T1000 (cell line): ENCODE measurements at places on chromosomes 5 and 9.

DNA sequence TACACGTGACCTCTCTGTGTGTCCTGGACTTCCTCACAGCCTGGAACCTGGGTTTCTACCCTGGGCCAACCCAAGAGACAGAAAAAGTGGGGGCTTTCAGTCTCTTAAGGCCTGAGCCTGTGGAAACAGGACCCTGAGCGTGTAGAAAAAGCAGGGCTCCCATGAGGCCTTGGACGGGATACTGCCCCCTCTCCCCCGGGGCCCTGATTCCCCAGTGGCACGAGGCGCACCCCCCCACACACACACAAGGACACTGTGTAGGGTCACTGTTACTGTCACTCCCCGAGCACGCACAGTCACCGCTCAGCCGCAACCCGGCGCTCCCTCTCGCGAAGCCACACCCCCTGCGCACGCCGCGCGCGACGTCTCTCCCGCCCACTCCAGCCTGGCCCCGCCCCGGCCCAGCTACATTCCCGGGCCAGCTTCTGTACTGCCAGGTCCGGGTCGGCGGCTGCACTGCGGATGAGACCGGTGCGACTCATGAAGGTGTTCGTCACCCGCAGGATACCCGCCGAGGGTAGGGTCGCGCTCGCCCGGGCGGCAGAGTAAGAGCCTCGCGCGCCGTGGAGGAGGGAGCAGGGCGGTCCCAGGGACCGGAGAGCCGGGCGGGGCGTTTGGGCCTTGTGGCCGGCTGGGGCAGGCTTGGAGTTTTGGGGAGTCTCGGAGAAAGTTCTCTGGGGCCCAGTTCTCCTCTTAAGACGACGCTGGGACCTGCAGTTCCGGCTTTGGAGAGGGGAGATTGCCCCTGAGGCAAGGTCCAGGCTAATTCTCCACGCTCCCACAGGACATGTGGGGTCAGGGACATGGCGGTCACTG, at the start of gene GRHPR:
TSS of gene GRHPR (plus strand) at position 408 of the 816 bp plus-strand sequence. CDS start at position 463, 55 bp downstream.
- peak; percentile 43 for DNase-seq

GRCh38 chr9:36762958-36763357, 190.3 kb downstream of the MELK start:
- DNase-seq: no peak

DNA sequence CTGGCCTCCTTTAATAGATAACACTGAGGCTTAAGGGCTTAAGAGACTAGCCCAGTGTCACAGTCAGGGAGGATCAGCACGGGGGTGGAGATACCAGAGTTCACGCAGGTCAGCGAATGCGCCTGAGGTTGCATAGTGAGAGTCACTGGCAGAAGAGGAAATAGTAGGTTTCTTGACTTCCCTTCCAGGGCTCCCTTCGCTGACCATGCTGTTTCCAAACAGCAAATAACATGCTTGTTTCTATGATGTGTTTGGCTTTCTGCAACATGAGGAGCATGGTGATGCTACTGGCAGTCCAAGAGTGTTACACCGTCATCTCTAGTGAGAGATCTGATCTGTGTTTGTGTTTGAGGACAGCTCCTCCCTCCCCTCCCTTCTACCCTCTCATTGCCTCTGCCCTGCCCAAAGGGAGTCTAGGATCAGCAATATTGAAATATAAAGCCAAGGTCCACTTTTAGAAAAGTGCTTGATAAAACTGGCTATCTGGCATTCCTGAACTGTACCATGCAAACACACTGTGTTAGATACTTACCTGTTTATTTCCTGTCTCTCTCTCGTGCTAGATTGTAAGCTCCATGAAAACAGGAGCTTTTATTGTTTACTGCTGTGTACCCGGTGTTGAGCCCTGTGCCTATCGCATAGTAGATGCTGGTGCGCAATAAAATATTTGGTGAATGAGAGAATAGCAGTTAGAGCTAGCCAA, 12.3 kb downstream of the TLE4 start:
- DNase-seq: no peak

DNA sequence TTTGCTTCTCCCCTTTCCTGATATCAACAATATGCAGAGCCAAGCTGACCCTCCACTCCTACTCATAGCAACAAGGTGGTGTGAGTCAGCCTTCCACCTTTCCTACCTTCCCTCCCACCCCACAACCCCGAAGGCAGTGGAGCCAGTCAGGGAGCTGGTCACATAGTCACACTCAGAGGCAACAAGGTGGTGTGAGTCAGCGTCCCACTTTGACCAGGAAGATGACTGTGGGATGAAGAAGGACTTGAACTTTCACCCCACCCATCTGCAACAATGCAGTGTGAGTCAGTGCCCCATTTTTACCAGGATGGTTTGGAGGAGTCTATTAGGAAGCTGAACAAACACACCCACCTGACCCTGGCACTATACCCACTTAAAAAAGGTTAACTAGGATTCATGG, 30.1 kb upstream of the ZNF782 start:
- DNase-seq: peak; percentile 17

DNA sequence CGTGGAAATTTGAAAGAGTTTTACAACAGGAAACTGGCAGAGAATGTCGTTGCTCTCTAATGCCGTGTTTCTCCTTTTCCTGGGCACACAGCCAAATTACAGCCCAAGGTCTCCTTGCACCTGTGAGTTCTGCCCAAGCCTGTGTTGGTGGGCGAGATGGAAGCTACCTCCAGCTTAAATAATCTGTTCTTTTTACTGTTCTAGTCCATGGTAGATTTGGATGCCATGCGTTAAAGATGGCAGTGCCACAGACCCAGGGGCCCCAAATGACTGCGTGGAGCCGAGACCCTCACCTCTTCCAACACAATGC, 92.6 kb upstream of the IRX4 start:
- no peak for DNase-seq

- no peak for DNase-seq
These were observed 20.5 kb downstream of the SMIM15 start for GRCh38 chr5:61141801-61142200.

- DNase-seq: peak; percentile 12
These were observed 23.2 kb upstream of the LRRC14B start for GRCh38 chr5:167982-168660.

DNA sequence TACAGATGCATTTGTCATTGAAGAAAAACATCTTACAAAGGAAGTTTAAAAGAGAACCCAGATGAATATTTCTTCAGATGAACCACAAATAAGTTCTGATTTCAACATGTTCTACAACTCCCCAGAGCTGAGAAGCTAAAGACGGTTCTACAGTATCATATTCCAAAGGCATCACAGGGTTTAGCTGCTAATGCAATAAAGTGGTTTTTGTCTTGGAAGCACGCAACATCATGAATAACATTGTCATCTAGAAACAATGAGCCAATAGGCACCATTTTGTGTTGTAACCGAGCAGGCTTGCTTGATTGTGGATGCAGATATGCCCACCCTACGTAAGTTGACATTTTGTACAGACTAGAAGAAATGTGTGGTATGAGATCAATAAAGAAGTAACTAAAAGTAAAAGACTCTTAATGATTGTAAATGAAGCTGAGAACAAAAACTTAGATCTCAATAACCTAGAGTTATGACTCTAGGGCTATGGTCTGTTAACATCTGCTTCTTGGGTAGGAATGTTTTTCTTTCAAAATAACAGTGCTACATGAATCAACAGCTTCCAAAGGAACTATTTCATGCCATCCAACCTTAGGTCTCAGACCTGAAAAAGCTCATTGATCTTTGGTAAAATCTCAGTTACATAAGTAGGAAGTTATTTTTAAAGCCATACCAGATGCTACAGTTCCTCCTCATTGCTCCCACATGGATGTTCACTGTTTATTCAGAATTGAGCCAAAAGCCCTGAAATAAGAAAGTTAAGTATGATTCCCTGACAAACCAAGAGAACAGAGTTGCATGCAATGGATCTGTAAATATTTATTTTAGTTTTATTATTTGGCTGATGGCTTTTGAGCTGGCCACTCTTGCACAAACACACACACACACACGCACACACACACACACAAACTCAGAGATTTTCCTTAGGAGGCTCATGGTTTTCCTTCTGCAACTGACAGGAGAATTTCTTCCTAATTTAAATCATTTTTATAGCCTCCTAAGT, 118.7 kb upstream of the SLCO6A1 start:
- DNase-seq: no peak

DNA sequence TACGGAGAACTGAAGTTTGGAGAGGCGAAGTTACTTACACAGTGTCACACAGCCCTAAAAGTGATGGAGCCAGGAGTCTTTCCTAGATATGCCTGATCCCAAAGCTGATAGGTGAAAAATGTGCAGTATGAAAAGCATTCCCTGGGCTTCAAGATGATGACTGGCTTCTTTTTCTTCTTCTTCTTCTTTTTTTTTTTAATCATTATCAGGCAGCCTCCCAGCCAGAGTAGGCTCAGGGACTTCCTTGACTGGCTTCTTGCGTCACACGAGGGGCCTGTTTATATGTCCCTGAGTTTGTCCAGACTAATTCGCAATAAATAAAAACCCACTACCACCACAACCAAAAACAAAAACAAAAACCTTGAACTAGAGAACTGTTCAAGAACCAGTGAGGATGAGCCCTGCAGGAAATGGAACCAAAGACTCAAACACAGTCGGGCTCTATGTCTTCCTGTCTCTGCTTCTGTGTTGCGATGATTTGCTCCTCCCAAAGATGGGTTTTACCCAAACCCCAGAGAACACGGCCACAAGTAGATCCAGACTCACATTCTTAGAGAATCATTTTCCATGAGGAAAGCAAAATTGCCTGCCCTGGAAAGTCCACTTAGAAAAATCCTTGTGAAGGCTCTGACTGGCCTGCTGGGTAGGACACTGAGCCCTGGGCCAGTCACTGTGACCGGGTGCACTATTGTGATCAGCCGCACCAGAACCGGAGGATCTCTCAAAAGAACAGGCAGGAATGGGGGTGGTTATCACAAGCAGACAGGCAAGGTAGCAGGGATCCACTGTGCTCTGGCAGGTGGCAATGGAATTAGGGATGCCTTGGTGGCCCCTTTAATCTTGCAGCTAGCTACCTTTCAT, 38.0 kb upstream of the ADAM19 start:
- no peak for DNase-seq

- peak; percentile 23 for DNase-seq
These were observed 182.4 kb downstream of the CCDC171 start for GRCh38 chr9:15735083-15735857.

DNA sequence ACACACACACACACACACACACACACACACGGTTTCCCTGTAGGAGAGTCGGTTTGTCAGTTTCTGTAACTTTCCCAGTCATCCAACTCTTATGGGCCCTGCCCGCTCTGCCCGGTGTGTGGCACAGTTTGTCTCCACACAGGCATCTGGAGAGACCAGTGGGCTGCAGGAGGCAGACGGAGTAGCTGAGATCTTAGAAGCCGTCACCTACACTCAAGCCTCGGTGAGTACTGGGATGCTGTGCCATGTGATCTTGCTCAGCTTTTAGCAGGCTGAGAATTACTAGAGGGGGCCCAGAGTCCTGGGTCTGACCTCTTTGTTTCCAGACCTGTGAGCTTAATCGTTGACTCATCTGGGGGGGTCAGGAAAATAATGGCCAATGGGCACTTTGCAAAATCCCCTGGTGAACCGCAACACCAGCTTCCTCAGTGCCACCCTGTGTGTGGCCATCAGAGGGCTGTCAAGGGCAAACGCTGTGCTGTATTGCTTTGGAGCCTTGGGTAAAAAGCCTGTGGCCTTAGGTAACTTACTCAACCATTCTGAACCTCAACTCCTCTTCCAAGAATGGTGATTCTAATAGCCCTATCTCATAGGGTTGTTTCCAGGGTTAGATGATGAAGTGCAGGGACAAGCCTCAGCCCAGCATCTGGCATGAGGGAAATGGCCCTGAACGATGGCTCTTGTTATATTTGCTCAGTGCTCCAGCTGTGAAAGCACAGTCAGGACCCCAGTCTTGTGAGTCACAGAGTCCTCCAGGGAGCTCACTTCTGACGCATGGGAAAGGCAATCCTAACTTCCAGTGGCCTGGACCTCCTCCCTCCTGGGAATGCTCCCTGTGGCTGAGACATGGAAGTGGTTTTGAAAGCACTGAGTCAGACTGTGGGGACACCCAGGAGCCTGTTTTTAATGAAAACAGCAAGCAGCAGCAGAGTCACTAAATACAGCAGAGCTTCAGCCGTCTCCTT, 45.6 kb downstream of the COL15A1 start:
- peak; percentile 87 for DNase-seq

DNA sequence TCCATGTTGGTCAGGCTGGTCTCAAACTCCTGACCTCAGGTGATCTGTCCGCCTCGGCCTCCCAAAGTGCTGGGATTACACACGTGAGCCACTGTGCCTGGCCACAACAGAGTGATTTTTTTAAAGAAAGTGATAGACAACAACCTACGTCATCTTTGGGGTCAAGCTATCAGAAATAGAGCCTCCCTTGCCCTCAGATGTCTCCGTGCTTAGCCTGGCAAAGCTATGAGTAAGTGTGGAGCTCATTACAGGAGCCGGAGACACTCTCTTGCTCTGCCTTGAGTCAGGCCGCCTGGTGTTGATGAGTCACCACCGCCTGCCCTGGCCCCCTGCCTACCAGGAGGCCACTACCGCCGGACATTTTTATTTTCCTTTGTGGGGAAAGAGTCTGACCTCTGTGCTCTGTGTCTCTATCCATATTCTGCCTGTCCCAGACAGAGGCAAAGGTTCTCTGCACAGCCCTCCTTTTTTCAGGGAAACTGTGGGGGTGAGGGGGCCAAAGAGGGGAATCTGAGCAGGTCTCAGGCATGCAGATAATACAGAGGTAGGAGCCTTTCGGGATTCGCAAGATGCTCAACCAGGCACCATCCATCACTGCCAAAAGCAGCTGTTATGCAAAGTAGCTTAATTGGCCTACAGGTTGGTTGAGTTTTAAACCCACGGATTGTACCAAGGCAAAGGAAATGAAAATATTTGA, 123.7 kb upstream of the CPEB4 start:
- DNase-seq: peak; percentile 84

DNA sequence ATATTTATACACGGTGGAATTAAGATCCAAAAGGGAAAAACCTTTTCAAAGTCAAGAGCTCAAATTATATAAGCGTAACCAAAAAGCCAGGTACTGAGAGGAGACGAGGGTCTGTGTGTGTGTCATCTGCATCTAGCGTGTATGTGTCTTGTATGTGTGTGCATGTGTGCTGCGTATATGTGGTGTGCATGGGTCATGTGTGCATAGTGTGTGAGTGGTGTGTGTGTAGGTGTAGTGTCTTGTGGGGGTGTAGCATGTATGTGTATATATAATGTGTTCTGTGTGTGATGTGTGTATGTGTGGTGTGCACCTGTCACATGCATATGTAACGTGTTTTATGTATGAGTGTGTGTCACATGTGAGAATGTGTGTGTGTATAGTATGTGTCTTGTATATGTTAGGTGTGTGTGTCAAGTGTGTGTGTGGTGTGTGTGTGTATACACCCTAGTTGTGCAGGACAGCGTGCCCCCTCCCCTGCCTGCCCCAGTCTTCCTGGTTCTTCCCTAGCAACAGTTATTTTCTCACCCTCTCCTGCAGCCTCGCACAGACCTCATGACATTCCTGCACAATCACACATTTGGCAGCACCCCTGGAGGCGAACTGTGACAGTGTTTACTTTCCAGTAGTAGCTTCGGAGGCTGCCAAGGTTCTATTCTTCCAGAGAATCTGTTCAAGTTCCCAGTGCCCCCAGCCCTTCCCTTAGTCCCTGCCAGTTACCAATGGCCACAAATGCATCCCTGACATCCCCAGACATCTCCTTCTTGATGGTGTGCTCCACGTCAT, 27.1 kb upstream of the TNIP1 start:
- DNase-seq: no peak

- no peak for DNase-seq
These were observed 81.4 kb upstream of the ZNF618 start for GRCh38 chr9:113794721-113795120.

GRCh38 chr9:74721696-74722660, 165.7 kb downstream of the TRPM6 start:
- no peak for DNase-seq
